ENCODE measurements at places on chromosomes 5 and 9. TPM values are rescaled to one million over a fixed set of nuclear protein-coding genes. Genes with fewer than 3 reads are reported as not detected.

The NMUR2 gene
- not detected for total RNA-seq

The PTBP3 gene
- 32.3 TPM for total RNA-seq

The CCDC152 gene
- under 0.01 TPM for total RNA-seq

The PCDHGB3 gene
- 3.8 TPM for total RNA-seq

The SLC6A18 gene
- not detected for total RNA-seq

The RASEF gene
- total RNA-seq = under 0.01 TPM

The WWC1 gene
- total RNA-seq = 0.44 TPM

The LCN10 gene
- total RNA-seq = not detected
